ENCODE measurements at places on chromosomes 4 and X.

- DNase-seq, result no peak
These were observed 30.7 kb downstream of the MID1IP1 start for GRCh38 chrX:38831949-38832348.

- DNase-seq, result no peak
These were observed 136.6 kb downstream of the ARSF start for GRCh38 chrX:3177851-3178250.

DNA sequence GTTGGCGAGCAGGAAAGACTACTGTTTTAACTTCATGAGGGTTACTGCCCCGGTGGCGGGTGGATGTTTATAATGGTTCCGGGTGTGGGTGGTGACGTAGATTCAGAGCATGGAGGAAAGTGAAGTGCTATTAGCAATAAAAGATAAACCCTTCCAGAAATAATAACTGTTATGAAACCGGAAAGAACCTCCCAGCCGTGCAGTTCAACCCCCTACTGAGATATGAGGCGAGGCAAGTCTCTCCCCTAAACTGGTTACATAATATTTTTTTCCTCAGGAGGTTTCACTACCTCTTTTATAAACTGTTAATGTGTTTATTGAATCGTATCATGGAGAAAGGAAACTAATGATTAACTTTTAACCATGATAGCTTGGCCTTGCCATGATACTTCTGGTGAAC lies 33.9 kb upstream of the STIM2 start:
- peak; percentile 26 for DNase-seq

GRCh38 chrX:124217304-124218251 lies 114.9 kb upstream of the TEX13D start:
- DNase-seq, result peak; percentile 53

DNA sequence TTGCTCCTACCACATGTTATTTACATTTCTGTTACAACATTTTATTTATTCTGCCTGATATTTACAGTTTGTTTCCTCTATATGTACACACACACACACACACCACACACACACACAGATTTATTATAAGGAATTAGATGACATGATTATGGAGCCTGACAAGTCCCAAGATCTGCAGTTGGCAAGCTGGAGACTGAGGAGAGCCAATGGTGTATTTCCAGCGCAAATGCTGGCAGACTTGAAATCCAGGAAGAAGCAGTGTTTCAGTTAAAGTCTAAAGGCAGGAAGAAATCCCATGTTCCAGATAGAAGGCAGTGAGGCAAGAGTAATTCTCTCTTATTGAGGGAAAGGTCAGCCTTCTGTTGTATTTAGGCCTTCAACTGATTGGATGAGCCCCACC lies 1.8 kb upstream of the KLHL4 start:
- no peak for DNase-seq

DNA sequence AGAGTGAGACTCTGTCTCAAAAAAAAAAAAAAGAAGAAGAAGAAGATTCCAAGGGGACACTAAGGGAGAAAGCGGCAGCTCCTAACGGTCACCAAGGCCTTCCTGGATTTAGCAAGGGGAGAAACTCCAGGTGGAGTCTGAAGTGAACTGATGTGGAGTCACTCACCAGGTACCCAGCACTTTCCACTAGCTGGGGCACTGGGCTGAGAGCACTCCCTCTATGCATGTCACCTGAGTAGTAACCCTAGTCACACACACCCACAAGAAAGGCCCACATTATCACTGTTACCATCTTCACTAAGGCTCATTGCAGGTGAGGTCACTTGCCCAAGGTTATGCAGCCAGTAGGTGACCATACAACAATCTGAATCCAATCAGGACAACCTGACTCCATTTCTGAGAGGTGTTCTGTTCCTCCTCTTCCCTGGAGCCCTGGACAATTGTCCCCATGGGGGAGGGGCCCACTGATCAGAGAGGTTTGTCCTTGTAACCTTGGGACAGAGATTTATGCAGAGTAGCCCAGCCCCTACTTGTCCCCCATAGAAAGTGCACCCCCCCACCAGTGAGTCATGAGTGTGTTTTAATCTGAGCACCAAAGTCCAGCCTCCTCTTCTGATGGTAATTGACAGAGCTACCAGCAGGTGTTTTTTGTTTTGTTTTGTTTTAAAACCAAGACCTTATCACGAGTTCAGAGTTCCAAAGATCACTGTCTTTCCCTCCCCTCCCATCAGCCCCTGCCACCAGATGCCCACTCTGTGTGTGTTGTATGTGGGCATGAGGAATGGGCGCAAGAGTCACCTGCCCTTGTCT lies 5.9 kb upstream of the SASH3 start:
- DNase-seq, result no peak

DNA sequence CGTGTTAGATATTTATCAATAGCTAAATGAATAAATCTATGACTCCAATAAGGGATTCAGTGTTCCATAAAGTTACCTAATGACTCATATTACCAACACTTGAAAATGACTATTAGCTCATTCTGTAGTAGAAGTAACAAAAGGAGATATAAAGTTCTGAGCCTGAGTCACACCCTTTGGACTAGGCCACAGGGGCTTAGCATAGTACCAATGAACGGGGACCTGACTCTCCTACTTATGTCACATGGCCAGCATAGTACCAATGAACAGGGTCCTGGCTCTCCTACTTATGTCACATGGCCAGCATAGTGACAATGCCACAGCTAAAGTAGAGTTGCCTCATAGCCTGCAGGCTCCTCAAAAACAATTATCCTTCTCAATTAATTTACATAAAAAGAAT lies 43.7 kb downstream of the MAGEB16 start:
- no peak for DNase-seq

GRCh38 chrX:10569946-10570345 lies 50.4 kb downstream of the MID1 start:
- DNase-seq, result peak; percentile 72

- no peak for DNase-seq
These were observed 5.8 kb downstream of the AGA start for GRCh38 chr4:177436456-177436855.

All from brain microvascular endothelial cell (primary cell).